ENCODE measurements at places on chromosomes 1 and 21.

- DNase-seq: no peak
Observed at GRCh38 chr1:116827607-116828105, 73.4 kb downstream of the CD2 start.

- DNase-seq: no peak
Observed at GRCh38 chr1:167502192-167502551, 16.2 kb downstream of the CD247 start.

- DNase-seq: peak; percentile 68
Observed at GRCh38 chr1:150609732-150610131, 19.7 kb downstream of the ENSA start.

GRCh38 chr1:78721136-78721535, 71.5 kb downstream of the IFI44 start:
- DNase-seq: no peak

DNA sequence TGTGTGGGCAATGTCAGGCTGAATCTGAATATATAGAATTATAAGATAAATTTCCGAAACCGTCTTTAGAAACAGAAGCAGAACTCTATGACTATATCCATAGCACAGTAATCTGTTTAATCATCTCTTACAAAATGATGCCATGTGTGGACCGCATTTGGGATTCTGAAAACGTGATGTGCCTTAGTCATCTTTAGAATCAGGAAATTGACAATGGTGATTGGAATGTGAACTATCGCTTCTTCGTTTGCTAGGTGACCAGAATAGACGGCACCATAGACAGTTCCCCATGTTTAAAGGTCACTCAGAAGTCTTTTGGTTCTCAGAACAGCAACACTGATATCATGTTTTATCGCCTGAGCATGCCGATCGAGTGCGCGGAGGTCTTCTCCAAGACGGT, 300.3 kb downstream of the ZP4 start:
- DNase-seq: no peak

- no peak for DNase-seq
Observed at GRCh38 chr21:34112316-34113033, 39.1 kb downstream of the MRPS6 start.
